IMR-90 (cell line): ENCODE measurements at places on chromosomes 7 and 10. TPM values are rescaled to one million over a fixed set of nuclear protein-coding genes. Genes with fewer than 3 reads are reported as not detected.

The HTRA1 gene
- 23.1 and 28.5 TPM in 2 replicates for total RNA-seq

DNA sequence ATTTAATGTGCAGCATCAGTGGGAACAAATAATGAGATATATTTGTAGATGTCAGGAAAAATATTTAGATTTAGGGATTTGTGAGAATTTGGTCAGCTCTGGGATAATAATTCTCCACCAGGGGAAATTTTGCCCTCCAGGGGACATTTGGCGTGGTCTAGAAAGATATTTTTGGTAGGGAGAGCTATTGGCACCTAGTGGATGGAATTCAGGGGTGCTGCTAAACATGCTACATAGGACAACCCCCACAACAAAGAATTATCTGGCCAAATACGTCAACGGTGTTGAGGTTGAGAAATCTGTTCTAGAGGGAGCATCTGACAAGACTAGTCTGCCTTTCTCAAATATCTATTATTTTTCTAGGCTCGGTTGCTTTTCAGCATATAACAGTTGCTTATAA lies 2.1 kb downstream of the ADK start:
- no peak overlapping the region for H3K4me3 ChIP-seq
- DNase-seq = peak; percentile 66
- H3K27ac ChIP-seq = no peak overlapping the region

- DNase-seq = peak; percentile 28
- no peaks in the 10 kb centered on the region for H3K27me3 ChIP-seq
- peaks cover 13% of the 10 kb centered on the region for H3K4me1 ChIP-seq
These were observed 672 bp downstream of the GTPBP4 start for GRCh38 chr10:988667-989545.

GRCh38 chr7:6658618-6659345 lies 21.7 kb downstream of the ZNF316 start:
- no peak overlapping the region for H3K4me3 ChIP-seq
- no peak for DNase-seq
- H3K36me3 ChIP-seq = peaks cover 29% of the 10 kb centered on the region; the same call in 1 of the 2 replicates
- no peaks in the 10 kb centered on the region; the same call in 1 of the 2 replicates for H3K27me3 ChIP-seq
- H3K4me1 ChIP-seq = no peaks in the 10 kb centered on the region

DNA sequence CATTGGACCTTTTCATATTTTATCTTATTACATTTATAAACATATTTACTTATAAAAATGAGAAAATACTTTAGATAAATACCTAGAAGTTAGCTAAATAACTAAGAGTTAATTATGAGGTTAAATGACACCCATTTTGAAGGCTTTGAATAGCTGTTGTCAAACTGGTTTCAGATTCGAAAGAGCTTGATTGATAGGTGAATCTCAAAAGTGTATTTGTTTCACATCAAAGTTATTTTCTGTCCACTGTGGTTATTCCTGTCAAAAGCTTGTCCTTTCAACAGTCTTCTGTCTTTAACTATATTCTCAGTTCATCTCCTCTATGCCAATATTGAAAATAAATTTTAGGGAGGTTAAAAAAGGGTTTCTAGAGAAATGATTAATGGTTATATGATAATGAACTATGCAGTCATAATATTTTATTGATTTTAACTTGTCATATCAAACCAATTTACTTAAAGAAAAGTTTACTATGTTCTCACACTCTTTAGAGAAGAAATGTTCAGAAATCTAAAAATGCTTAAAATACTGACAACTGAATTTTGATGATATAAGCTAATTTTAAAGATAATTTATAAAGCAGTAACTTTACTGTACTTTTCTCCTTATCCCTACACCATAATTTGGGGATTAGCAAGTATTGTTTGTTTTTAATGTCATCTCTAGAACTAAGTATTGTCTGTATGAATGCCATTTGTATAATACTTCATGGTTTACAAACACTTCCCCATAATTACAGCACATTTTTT lies 72.0 kb upstream of the FOXP2 start:
- H3K4me3 ChIP-seq = no peak overlapping the region
- no peaks in the 10 kb centered on the region for H3K27me3 ChIP-seq
- DNase-seq = no peak
- H3K4me1 ChIP-seq = no peaks in the 10 kb centered on the region

DNA sequence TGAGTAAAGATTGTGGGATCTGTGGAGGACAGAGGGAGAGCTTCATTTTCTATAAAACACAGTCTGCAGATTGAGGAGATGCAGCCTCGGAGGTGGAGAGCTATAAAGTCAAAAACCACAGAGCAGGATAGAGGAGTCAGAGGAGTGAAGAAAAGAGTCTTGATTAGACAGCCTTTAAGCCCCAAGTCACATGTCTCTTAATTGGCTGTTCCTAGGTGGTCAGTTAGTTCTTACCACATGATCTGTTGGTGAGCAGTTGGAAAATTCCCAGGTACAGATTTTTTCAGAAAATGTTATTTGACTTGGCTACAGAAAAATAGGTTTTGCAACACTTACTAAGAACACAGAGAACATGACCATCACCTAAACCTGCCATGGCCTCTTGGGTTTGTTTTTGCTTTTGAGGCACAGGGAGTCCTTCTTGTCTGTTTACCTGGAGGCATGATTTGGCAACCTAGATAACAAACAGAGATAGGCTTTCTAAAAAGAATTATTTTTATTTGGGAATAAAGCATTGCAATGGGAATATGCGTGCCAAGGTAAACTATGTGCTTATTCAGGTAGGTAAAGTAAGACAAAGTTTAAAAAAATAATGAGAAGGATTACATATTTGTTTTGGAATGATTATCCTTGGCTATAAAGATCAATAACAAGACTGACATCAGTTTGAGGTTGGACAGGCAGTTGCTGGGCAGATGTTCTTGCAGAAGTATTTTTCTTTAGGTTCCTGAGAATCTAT lies 604 bp upstream of the CYP3A43 start:
- H3K4me1 ChIP-seq = no peaks in the 10 kb centered on the region
- H3K36me3 ChIP-seq = no peaks in the 10 kb centered on the region
- no peak overlapping the region for H3K27ac ChIP-seq
- peaks cover 6% of the 10 kb centered on the region for H3K27me3 ChIP-seq
- H3K4me3 ChIP-seq = no peak overlapping the region
- no peak for DNase-seq

DNA sequence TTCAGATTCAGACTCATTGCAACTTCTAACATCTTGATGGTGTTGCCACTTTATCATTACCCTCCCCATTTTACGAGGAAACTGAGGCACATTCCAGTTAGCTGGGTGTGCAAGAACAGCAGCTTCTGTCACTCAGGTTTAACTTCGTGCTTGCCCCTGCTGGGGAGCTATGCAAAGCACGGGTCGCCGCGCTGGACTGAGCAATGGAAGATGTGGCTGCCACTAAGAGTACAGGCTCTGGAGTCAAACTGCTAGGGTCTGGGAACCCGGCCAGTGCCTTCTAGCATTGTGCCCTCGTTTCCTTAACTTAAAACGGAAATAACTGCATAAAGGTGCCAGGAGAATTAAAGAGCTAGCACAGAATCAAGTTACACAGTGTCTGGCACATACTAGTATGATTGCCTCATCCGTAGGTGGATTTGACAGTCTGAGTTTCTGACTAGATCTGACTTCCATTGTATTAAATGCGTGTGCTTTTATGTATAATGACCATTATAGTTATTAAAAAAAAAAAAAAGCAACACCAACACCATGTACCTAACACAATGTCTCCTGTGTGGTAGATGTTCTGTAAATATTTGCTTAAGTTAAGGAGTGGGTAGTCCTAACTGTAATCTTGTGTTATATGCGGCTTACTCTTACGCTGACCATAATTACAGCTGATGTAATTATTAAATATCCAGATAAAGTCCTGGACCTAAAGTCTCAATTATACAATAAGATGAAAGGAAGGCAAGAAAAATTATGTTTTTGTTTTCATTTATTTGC lies 842 bp downstream of the ZNF22 start:
- H3K36me3 ChIP-seq = peaks cover 6% of the 10 kb centered on the region
- H3K4me1 ChIP-seq = peaks cover 14% of the 10 kb centered on the region
- H3K27me3 ChIP-seq = no peaks in the 10 kb centered on the region
- H3K4me3 ChIP-seq = peak overlapping the region; percentile 51
